ENCODE measurements at places on chromosomes 12 and 14.

- no peak for DNase-seq
These were observed 44.9 kb upstream of the STRAP start for GRCh38 chr12:15837141-15837790.

DNA sequence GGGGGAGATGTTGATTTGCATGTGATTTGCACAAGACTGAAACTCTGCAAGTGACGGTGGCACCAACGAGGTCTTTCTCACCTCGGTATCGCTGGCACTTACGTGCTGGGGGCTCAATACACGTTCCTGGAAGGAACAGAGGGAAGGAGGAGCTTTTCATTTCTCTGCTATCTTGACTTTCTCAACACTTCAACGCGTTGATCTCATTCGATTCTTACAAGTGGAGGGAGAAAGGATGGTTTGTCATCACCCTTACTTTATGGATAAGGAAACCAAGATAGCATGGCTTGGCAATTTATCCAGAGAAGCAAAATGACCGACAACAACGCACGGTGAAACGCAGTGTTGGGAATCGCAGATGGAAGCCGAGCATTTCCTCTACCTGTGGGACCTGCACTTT is 87.3 kb upstream of the RFLNA start:
- DNase-seq: no peak

GRCh38 chr12:7966563-7966962 is 30.6 kb upstream of the SLC2A3 start:
- no peak for DNase-seq

- DNase-seq: no peak
These were observed 55.7 kb downstream of the METTL25 start for GRCh38 chr12:82414044-82414443.

GRCh38 chr12:108349278-108349688 is 10.2 kb upstream of the CMKLR1 start:
- no peak for DNase-seq

- no peak for DNase-seq
These were observed 17.8 kb downstream of the EEA1 start for GRCh38 chr12:92911339-92911738.

DNA sequence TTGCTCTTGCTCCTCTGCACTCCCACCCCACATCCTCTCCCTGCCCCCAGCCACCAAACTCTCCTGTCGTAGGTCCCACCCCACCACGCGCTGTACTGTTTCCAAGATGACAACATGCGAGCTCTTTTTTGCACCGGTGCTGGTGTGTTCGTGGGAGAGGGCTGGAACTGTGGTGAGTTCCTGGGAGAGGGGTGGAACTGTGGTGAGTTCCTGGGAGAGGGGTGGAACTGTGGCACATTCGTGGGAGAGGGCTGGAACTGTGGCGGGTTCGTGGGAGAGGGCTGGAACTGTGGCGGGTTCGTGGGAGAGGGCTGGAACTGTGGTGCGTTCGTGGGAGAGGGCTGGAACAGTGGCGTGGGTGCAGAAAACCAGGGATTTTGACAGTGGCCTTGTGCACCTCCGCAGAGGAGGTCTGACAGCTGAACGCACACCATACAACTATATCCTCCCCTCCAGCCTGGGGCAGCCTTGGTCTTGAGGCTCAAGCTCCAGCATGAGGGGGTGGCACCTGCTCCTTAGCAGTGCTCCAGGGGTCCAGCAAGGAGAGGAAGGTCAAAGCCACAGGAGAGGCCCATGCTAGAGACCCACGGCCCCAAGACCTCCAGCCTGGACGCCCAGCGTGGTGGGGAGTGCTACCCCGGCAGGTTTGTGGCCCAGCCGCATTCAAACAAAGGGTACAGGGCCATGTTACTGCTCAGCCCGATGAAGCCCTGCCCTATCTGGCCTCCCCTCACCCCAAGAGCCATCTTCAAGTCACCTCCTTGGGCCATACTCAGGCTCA is 50.1 kb downstream of the ACTN1 start:
- no peak for DNase-seq

GRCh38 chr14:74697976-74698375 is 14.9 kb downstream of the AREL1 start:
- no peak for DNase-seq

DNA sequence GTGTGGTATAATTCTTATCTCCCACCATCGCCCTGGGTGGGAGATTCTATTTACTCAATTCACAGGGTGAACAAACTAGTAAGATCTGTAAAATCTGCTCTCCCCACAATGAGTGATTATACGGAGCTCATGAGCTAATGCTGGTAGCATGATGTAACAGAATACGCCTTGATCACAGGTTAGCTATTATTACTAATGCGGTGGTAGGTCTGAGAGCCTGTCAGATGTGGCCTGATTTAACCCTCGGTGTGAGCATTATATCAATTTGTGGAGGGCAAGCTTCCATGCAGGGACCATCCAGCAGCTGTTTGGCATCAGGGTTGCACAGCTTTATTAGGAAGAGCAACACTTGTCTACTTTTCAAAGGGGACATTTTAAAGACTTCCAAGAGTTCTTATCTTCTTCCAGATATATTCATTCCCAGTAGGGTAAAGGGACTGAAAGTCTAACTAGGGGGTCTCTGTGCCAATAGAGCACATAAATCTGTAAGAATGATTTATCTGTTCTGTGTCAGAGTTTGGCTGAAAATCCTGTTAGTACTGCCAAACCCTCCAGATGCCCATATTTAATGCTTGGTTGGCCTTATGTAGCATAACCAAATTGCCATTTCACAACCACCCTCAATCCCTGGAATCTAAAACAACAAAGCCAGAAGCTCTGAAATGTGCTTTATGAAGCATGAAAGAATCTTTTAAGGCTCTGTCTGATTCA is 18.7 kb downstream of the TSHR start:
- DNase-seq: no peak

DNA sequence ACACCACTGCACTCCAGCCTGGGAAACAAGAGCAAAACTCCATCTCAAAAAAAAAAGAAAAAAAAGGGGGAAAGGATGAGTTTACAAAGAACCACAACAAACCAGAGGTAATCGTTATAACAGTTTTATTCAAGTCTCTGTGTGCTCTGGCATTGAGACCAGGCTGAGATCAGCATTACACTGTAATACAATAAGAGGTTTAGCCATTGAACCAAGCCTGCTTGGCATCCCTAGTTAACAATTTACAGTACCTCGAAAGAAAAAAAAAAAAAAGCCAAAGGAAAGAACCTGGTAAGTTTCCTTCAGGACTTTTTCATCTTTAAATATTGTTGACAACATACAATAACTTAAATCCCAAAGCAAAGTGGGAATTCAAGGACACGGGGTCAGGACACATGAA is 80.7 kb downstream of the TTC9 start:
- DNase-seq: no peak

DNA sequence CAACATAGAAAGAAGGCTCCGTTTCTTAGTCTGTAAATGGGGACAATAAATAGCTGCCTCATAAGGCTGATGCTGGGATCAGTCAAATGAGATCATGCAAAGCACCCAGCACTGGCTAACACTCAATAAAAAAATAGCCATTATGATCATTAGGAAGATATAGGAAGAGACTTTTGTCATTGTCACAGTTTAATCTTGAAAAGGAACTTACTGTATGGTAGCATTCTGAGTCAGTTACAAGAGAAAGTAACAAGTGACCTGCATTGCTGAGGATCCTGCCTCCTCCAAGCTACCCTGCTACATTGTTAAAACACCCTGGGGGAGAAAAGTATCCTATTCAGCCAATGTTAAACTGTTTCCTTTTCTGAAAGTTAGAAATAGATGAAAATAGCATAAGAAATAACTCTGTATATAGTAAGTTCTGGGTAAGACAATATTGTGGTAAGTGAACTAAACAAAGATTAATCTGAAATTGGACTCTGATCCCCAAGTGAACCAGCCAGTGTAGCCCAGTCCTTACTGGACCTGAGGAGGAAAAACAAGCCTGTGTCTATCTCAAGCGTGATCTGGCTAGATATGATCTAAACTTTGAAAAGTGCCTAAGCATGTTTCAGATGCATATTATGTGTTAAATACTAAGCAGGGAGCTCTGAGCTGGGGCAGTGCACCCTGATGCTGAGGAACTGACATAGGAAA is 3.6 kb upstream of the NUDT4 start:
- DNase-seq: no peak

DNA sequence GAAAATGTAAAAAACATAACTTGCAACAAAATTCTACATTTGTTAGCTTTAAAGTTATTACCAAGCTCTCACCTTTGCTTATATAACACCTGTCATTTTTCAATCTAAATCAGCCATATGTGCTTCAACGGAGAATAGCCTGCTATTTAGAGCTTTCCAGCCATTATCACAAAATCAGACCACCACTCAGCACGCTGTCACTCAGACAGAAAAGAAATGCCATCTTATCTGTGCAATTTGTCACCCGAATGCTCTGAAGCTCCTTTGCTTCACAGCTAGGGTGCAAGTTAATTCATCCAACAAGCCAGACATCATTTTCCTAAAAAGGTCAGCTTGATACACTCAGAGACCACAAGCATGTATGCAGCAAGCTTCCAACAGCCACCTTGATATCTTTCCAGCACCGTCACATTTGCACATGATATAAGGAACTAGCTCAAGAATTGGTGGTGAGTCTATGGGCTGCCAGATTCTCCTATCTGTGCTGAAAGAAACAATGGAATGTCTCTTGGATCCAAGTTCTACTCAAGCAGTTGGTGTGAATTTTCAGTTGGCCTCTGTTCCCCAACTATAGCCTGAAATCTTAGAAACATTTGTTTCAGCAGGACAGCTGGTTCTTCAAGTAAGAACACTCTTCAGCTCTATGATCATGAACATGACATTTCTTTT is 20.0 kb upstream of the IFNG-AS1 start:
- no peak for DNase-seq

DNA sequence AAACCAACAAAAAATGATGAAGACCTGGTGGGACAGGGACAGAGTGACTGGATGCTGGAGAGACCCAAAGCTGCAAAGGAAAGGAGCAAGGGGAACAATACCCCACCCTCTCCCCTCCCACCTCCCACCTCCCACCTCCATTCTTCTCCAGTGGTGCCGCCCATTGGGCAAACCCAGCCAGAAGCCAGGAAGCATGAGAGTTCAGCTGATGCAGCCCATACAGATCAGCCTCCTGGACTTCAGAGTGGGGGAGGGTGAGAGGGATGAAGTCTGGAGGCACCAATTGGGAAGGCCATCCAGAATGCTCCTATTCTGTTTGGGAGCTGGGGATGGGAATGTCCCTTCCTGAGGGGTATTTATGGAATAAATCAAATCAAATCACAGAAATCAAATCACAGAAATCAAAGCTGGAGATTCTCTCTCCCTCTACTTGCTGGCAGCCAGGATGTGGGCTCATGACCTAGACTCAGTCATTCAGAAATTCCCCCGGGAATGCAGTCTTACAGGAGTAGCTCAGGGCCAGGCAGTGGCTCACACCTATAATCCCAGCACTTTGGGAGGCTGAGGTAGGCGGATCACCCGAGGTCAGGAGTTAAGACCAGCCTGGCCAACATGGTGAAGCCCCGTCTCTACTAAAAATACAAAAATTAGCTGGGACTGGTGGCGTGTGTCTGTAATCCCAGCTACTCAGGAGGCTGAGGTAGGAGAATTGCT is 31.1 kb downstream of the IRF2BPL start:
- no peak for DNase-seq

GRCh38 chr12:51924551-51925319 is 17.4 kb downstream of the ACVRL1 start:
- no peak for DNase-seq

- no peak for DNase-seq
These were observed 92.0 kb upstream of the USP44 start for GRCh38 chr12:95643256-95643655.

GRCh38 chr12:7092986-7093460 is 778 bp upstream of the C1R start:
- DNase-seq: no peak

DNA sequence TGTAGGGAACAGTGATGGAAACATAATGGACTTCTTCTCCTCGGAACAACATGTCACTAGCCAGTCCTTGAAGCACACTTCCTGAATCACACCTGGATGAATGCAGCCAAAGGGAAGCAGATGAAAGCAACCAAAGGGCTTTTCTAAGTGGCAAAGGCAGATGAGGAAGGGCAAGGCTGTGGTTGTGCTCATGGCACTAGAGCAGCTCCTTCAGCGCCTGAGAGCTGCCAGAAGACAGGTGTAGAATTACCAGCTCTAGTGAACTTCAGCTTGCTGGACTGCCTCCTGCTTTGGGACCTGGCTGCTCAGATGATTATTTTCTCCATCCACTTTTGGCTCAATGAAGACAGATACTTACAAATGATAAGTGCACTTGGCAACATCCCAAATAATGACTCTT is 1372.1 kb upstream of the SEL1L start:
- DNase-seq: no peak

DNA sequence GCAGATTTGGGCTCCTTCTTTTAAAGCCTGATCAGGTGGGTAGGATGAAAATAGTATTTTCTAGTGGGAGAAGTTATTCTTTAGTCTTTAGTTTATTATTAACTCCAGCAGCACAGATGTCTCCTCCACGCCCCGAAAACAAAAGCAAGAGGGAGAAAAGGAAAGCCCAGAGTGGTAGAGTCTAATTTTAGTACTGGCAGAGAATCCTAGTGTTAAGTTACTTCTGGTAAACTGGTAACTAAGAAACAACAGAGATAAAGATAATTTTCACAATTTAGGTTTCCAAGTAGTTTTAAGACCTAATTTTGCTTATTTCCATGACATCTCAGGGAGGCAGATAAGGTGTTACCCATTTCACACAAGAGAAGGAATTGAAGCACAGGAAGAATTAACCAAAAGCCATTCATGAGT is 16.3 kb downstream of the ATP5MC2 start:
- no peak for DNase-seq

DNA sequence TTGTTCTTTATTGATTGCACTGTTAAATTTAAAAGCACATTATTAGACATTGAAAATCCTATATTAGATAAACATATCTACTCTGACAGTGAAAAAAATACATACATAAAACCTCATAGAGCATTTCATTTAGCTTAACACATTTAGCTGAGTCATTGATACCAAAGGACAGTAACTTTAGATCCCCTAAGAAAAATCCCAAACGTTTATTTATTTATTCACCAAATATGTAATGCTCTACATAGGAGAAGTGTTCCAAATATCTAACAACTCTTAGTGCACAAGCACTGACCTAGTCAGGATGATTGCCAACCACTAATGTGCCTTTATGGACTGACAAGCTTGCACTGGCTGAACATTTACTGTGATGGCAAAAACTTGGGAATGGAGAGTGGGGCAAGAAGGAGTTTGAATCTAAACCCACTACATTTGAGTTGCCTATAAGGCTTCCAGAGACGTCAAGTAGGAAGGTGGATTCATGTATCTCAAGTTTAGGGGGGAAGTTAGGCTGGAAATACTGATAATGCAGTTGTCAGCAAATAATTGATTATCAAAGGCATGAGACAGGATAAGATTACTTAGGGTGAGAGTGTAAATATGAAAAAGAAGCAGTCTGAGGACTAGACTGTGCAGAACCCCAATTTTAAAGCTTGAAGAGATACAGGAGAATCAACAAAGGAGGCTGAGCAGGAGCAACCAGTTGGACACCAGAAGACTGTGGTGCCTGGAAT is 156.4 kb downstream of the PLCZ1 start:
- DNase-seq: no peak

GRCh38 chr12:57240926-57241401 is 10.0 kb downstream of the STAC3 start:
- no peak for DNase-seq
